ENCODE measurements at places on chromosomes 3 and 15. TPM values are rescaled to one million over a fixed set of nuclear protein-coding genes. Genes with fewer than 3 reads are reported as not detected.

GRCh38 chr3:3705090-3705775, 94.0 kb upstream of the LRRN1 start:
- H3K4me3 ChIP-seq = no peak overlapping the region
- H3K36me3 ChIP-seq = no peaks in the 10 kb centered on the region
- DNase-seq = no peak
- H3K27ac ChIP-seq = no peak overlapping the region
- H3K27me3 ChIP-seq = no peaks in the 10 kb centered on the region

DNA sequence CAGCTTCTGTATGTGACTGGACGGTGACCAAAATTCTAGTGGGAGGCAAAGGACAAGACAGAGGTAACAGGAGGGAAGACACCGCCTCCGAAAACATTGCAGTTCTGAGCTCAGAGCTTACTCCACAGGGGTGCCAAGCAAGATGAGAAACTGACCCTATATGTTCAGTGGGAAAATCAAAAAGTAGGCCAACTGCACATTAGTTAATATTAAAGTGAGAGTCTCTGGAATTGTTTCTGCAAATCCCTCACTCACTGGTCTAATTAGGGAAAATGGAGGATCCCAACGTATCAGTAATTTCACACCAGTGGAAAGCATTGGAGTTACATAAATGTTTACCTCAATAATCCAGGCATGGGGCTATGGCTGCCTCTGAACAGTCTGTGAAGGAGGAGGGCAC, 313.3 kb upstream of the KCNH8 start:
- no peak for DNase-seq
- H3K4me3 ChIP-seq = no peak overlapping the region
- no peaks in the 10 kb centered on the region for H3K4me1 ChIP-seq
- no peaks in the 10 kb centered on the region for H3K27me3 ChIP-seq
- H3K36me3 ChIP-seq = no peaks in the 10 kb centered on the region

- H3K36me3 ChIP-seq = peaks cover 16% of the 10 kb centered on the region
- H3K4me1 ChIP-seq = peaks cover 17% of the 10 kb centered on the region
- H3K27me3 ChIP-seq = no peaks in the 10 kb centered on the region
- peak overlapping the region; percentile 79 for H3K4me3 ChIP-seq
These were observed 748 bp downstream of the MRPS25 start for GRCh38 chr3:15064299-15064834.

DNA sequence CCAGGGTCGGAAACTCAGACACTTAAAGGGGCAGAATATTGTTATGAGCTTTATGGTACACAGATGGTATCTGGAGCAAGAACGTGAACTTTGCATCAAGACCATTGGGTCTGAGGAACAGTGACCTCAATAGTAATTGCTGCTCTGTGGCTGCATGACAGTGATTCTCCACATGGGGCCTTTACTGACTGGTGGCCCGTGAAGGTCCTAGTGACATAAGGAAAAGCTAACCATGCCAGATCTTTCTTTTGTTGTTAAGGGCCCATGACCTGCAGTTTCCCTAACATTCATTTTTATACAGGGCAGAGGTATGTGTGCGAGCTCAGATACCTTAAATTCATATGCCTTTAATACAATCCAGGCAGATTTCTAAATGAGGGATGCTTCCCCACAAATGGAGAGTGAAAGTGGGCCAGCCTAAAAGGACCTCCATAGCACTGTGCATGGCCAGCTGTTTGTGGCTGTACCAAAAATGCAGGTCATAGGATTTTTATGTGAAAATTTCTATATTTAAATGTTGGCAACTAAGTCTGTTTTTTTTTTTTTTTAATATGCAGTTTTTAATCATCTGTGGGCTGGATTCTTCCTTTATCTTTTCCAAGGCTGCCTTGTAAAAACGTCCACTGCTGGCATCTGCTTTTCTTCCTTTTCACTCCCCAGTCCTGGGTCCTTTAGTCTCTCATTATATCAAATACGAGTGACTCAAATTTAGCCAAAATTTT, 188.0 kb upstream of the IL12A start:
- H3K4me3 ChIP-seq = no peak overlapping the region
- no peaks in the 10 kb centered on the region for H3K27me3 ChIP-seq
- no peak overlapping the region for H3K27ac ChIP-seq
- no peaks in the 10 kb centered on the region for H3K36me3 ChIP-seq
- 0 out of 2 replicates have a peak, but pooled peaks cover 4% of the 10 kb centered on the region for H3K4me1 ChIP-seq

DNA sequence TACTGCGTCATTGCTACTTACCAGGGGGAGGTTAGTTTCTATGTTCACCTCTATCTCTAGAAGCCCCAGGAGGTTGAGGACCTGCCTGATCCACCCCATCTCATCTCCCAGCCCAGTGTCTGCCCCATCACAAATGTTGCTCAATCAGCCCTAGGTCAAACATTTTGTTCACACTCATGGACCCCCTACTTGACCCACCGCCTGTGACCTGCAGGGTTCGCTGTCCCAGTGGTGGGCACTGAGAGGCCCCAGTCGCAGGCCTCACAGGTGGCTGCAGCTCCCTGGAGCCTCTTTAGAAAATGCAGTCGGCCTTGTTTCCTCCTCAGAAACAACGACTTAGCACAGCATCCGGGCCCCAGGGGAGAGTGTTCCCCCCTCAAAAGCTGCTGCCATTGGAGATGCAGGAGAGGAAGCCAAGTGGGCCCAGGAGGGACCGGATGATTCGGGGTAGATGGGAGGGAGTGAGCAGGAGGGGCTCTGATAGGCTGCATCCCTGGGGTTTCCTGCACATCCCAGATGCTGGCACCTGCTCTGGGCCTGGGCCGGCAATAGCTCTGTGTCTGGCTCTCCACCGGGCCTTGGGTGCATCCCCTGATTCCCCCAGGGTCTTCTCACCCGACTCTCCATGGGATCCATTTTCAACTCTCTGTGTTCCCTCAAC, 18.4 kb upstream of the INSYN1 start:
- H3K27me3 ChIP-seq = no peaks in the 10 kb centered on the region
- no peak for DNase-seq
- no peak overlapping the region for H3K27ac ChIP-seq

- no peak for DNase-seq
- no peaks in the 10 kb centered on the region for H3K4me1 ChIP-seq
- 0 out of 2 replicates have a peak, but pooled peaks cover 2% of the 10 kb centered on the region for H3K36me3 ChIP-seq
- H3K27me3 ChIP-seq = no peaks in the 10 kb centered on the region
These were observed 14.3 kb upstream of the FBXL22 start for GRCh38 chr15:63582718-63583426.

- H3K27ac ChIP-seq = no peak overlapping the region
- H3K4me3 ChIP-seq = no peak overlapping the region
- no peak for DNase-seq
- H3K27me3 ChIP-seq = peaks cover 7% of the 10 kb centered on the region
These were observed 146.5 kb downstream of the EBLN2 start for GRCh38 chr3:73207946-73208440.

DNA sequence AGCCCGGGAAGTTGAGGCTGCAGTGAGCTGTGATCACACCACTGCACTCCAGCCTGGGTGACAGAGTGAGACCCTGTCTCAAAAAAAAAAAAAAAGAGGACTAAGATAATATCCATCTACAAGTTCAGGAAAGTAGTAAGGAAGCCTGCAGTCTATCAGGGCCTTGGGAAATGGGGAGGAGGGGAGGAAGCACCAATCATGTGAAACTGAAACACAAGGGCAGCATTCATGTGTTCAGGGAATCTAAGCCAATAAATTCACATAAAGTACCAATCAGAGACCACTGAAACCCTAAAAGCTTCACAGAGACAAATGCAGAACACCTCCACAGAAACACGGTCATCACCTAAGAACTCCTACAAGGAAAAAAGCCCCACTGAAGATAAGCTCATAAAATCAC, 22.9 kb upstream of the HHATL start:
- DNase-seq = no peak
- no peak overlapping the region for H3K27ac ChIP-seq
- no peaks in the 10 kb centered on the region for H3K27me3 ChIP-seq
- no peaks in the 10 kb centered on the region for H3K36me3 ChIP-seq
- H3K4me1 ChIP-seq = no peaks in the 10 kb centered on the region

GRCh38 chr3:60048447-60048848, 998.6 kb upstream of the CFAP20DC start:
- H3K27me3 ChIP-seq = no peaks in the 10 kb centered on the region
- DNase-seq = no peak
- peaks cover 3% of the 10 kb centered on the region for H3K4me1 ChIP-seq
- H3K4me3 ChIP-seq = no peak overlapping the region
- no peaks in the 10 kb centered on the region for H3K36me3 ChIP-seq

DNA sequence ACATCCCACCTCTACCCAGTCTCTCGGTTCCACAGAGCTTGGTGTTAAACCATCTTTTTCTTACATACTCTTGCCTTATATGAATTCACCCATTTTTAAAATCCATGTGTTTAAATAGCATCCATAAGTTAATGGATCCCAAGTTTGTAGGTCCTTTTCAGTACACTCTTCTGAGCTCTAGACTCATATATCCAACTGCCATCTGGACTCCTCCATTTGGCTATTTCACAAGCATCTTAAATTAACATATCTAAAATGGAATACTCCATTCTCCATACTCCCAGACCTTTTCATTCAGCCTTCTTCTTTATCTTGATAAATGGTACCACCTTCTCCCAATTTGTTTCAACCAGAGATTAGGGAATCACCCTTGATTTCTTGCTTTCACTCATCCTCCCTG, 113.4 kb downstream of the CHST2 start:
- no peak for DNase-seq
- H3K36me3 ChIP-seq = no peaks in the 10 kb centered on the region
- no peak overlapping the region for H3K27ac ChIP-seq
- H3K4me1 ChIP-seq = no peaks in the 10 kb centered on the region
- no peaks in the 10 kb centered on the region for H3K27me3 ChIP-seq

DNA sequence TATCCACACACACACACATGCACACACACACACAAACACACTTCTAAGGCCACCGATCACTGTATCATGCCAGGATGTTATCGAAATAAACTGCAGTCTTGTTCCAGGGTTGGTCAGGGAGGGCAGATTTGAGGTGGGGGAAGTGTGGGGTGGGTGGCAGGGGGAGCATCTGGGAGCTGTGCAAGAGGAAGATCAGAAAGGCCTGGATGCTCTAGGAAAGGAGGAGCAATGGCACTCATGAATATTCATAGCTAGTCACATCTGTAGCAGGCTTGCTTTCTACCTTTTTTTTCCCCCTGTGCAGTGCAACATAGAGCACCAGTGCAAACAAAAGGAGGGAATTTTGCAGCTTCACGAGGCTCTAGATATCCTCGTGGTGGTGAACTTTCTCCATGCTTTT, 84.9 kb downstream of the MEIS2 start:
- H3K36me3 ChIP-seq = no peaks in the 10 kb centered on the region
- no peak overlapping the region for H3K27ac ChIP-seq
- H3K4me3 ChIP-seq = no peak overlapping the region
- no peaks in the 10 kb centered on the region for H3K4me1 ChIP-seq
- no peak for DNase-seq

- H3K4me3 ChIP-seq = no peak overlapping the region
- no peaks in the 10 kb centered on the region for H3K36me3 ChIP-seq
- peaks cover 18% of the 10 kb centered on the region for H3K4me1 ChIP-seq
- DNase-seq = no peak
- H3K27me3 ChIP-seq = no peaks in the 10 kb centered on the region
These were observed 101.2 kb upstream of the ETV5 start for GRCh38 chr3:186209810-186210752.

GRCh38 chr3:33908250-33908851, 109.9 kb downstream of the PDCD6IP start:
- DNase-seq = no peak
- H3K27ac ChIP-seq = no peak overlapping the region
- no peaks in the 10 kb centered on the region for H3K27me3 ChIP-seq
- H3K36me3 ChIP-seq = no peaks in the 10 kb centered on the region
- H3K4me1 ChIP-seq = peaks cover 11% of the 10 kb centered on the region

GRCh38 chr3:20353286-20353685, 167.3 kb upstream of the SGO1 start:
- H3K36me3 ChIP-seq = no peaks in the 10 kb centered on the region
- H3K27me3 ChIP-seq = no peaks in the 10 kb centered on the region
- no peak for DNase-seq
- H3K4me1 ChIP-seq = no peaks in the 10 kb centered on the region
- H3K4me3 ChIP-seq = no peak overlapping the region

DNA sequence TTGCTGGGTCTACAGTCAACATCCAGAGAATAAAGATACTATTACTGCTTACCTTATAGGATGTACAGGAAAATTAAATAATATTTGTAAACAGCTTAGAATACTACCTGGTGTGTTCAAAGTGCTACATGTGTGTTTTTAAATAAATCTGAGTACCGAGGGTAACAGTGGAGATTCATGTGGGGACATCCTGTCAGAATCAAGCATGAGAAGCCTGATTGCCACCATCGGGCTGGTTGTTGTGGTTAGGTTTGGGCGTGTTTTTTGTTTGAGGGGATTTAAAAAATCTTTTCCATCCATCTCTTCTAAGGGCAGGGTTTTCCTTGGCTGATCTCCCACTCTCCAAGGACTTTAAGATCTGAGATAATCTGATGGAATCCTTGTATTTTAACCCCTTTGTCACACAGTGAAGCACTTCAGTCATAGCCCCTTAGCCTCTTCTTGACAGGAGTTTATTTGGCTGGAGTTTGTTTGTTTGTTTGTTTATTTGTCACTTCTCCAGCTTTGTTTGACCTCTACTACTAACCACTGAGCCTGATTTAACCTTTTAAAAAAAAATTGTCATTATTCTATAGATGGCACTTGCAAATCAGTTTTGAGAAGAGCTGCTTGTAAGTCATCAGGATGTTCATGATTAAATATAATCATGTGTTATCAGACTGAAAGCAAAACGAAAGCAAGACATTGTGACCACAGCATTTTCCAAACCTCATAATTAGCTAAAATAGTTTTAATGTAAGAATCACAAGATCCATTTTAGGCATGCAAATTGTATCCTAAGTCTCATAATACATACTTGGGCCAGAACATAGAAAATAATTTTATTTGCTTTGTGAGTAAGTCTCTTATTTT, 72.8 kb upstream of the RARB start:
- H3K27me3 ChIP-seq = peaks cover 4% of the 10 kb centered on the region
- no peak overlapping the region for H3K4me3 ChIP-seq
- DNase-seq = no peak
- no peak overlapping the region for H3K27ac ChIP-seq
- H3K36me3 ChIP-seq = no peaks in the 10 kb centered on the region

CFAP100 gene
- total RNA-seq = not detected

TRPM1 gene
- total RNA-seq = not detected

CSPG5 gene
- total RNA-seq = 3.8 TPM

PRKAR2A gene
- total RNA-seq = 63.3 TPM

XCR1 gene
- total RNA-seq = not detected

Measured in HCT116 (cell line).